H54 (cell line): ENCODE measurements at places on chromosomes 7 and 10.

GRCh38 chr10:13201132-13201531 is 33.0 kb downstream of the UCMA start:
- no peak for DNase-seq

GRCh38 chr7:40437498-40437897 is 302.7 kb downstream of the SUGCT start:
- peak; percentile 49 for DNase-seq

DNA sequence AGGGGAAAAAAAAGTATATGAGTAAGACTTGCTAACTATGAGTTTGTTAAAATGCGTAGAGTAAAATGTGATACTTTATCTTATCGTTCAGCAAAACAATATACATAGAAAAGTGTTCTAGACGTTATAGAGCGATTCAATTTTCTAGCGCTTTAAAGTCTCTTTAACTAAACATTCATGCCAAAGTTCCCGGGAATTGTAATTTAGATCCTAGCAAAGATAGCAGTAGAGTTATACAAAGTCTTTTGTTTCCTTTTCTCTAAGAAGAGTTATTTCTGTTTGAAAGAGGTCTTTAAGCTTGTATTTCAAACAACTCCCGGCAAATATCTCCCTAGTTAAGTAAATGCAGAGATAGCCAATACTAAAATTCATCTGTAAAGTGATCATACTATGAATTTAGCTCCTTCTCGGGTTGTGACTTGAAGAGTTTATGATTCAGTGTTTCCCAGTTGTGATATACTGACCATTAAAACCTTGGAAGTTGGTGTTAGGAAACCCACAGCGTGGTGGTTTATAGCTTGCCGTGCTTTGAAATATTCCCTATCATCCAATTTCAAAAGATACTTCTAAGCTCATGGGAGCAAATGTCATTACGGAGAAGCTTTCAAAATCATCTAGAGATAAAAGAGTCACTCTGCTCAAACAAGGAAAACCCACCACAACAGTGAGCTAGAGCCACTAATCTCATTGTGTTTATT is 171.7 kb downstream of the CSTF2T start:
- no peak for DNase-seq

DNA sequence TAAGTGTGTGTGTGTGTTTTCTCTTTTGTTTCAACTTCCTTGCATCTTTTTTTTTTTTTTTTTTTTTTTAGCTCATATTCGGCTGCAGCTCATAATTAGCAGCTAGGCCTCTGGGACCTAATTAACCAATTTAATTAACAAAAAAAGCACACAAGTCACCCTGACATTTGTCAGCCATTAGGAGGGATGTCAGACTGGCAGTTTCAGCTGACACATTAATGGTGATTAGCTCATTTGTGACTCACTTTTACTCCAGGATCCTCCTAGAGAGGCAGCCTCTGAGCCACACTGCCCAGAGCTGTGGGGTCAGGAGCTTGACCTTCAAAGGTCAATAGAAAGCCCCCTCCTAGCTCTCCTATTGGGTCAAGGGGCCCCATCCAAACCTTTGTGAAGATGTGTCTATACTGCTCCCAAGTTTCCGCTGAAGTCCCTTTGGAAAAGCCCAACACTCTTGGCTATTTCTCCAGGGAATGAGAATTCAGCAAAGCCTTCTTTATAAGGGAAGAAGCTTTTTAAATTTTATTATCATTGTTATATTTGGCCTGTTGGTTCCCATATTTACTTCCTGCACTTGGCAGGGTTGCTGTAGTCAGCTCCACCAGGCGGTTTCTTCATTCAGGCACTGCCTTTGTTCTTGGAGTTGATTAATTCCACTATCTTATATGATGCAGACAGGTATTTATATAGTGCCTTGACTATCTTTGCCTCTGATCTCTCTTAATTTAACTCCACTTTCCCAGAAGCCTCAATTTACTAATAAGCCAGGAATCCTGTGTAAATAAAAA is 109.5 kb upstream of the HABP2 start:
- no peak for DNase-seq

GRCh38 chr10:98586096-98586495 is 139.4 kb upstream of the HPS1 start:
- DNase-seq: no peak

DNA sequence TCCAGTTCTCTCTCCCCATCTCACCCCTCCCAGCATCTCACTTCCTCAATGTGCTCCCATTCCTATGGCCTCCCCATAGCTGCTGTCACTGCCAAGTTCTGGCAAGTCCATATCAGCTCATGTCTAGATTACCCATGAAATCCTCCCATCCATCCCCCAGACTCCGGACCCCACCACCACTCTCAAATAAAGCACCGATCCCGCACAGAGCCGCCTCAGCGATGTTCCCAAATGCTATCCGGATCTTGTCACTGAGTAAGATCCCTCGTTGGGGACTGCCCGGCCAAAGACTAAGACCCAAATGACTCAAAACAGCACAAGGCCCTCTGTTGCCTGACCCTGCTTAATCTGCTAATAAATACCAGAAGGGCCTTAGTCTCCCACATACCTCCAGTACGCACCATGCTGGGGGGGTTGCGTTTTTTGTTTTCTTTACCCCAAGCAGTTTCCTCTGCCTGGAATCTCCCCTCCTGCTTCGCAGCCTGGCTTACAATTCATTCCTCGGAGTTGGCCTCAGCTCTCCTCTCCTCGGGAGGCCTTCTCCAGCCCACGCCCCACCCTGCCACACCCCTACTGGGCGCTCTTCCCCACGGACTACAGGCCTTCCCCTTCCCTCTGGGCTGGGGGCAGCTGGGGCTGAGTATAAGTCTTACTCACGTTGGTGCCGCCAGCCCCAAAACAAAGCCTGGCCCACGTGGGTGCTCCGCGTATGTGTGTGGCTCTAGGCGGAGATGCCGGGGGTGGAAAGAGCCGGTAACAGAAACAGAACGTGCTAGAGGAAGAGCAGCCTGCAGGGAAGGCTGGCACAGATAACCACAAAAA is 1.8 kb upstream of the DUSP5 start:
- peak; percentile 83 for DNase-seq

DNA sequence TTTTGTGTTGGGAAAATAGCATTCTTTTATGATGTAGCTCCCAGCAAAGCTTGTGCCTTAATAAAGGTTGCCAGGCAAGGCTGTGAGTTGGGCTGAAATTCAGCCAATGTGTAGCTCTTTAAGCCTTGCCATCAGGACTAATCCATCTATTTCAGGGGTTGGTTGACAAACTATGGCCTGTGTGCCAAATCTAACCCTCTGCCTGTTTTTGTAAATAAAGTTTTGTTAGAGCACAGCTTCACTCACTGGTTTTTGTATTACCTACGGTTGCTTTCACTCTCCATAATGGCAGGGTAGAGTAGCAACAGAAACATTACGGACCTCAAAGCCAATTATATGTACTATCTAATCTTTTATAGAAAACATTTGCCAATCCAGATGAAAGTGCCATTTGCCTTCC is 638.1 kb upstream of the POT1 start:
- DNase-seq: no peak

GRCh38 chr7:81330108-81330507 is 411.3 kb upstream of the SEMA3C start:
- DNase-seq: no peak

DNA sequence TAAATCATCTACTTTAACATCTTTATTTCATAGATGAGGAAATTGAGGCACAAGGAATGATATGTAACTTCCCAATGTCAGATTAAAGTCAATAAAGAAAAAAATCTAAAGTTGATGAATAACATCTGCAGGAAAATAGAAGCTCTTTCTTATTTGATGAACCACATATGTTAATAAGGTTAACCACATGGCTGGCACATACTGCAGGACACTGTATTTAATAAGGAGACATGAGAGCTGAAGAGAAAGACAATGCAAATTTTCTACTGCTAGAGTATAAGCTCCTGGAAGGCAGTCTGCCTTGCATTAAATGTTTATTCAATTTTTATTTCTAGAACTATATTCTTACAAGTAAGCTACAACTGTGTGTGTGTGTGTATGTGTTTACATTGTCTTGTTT is 4.4 kb downstream of the RAB11FIP2 start:
- DNase-seq: no peak

- DNase-seq: no peak
Measured at GRCh38 chr7:157553256-157553655, 216.5 kb downstream of the DNAJB6 start.

DNA sequence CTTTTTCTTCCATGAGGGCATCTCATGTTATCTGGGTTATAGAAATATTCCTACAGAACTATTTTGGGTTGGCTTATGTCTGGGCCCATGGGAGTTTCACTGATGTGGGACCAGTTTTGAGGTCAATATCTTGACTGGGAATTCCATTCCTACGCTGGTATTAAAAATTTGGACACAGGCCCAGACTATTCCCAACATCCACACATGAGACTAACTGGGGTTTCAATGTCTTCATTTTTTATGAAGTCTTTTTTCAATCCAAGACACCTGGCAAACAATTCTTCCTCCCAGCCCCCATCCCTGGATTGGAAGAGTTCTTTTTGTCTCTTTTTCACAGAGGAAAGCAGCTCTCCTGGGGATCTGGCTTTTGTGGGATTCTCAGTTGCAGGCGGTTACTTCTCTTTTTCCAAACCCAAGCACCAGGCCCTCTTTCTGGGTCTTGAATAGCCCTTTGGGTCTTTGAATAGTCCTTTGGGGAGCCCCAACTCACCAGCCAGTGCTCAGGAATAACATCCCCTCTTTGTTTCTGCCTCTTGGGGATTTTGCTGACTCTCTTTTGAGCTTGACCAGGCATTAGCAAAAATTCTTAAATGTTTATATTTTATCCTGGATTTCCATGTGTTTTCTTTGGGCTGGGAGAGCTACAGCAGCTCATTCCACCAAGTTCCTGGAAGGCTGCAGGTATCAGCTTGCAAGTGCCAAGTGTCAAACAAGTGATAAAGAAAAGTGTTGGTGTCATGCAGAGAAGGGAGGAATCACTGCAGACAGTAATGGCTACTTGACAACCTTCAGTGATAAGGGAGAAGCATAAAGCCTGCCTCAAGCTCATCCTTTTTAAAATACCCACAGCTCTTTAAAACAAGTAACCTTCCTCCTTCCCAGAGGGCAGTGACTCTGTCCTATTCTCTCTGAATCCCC is 234.3 kb downstream of the ADAM12 start:
- DNase-seq: no peak

DNA sequence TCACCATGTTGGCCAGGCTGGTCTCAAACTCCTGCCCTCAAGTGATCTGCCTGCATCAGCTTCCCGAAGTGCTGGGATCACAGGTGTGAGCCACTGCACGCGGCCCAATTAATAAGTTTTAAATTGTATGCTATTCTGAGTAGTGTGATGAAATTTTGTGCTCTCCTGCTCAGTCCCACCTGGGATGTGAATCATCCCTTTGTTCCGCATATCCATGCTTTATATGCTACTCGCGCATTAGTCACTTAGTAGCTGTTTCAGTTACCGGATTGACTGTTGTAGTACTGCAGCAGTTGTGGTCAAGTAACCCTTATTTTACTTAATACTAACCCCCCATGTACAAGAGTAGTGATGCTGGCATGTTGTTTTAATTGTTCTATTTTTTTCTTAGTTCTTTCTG is 47.3 kb upstream of the OIT3 start:
- peak; percentile 67 for DNase-seq

DNA sequence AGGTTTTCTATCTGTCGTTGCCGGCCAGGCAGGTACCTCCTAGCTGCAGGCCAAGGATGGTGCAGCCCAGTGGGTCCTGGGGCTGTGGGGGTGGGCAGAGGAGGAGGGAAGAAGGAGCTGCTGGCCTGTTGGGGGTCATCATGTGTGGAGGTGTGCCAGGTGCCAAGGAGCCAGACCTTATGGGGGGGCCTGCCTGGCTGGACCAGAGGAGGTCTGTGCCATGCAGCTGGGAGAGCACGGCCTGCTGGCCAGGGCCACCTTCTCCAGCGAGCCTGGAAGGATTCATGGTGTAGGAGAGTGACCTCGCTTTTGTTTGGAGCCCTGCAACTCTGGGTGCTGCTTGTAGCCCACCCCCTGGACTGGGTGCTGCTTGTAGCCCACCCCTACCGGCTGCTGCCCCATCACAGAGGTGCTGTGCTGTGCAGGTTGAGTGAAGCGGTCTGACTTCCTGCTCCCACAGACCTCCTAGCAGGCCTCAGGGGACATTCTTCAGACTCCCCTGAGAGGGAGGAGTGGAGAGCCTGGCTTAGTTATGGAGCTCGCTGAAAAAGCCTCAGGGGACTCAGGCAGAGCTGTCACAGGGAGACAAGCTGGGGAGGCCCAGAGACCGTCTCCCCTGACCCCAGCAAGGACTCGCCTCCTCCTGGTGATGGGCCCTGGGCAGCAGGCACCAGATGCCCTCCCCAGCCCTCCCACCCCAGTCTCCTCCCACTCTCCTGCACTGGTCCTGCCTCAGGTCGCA is 67.7 kb upstream of the AQP1 start:
- DNase-seq: no peak

DNA sequence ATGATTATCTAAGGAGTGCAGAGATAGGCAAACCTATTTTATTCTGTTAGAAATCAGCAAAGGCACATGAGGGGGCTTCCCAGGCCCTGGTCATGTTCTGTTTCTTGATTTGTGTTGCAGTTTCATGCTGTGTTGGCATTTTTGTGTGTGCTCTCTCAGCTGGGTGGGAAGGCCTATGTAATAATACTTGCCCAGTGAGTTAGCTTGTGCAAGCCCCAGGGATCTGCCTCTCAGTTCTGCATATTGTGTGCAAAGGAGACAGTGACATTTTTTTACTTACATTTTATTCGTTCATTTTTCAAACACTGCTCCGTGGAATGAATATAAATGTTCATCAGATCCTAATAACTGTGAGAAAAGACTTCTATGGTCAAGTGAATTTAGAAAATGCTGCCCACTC is 119.0 kb downstream of the VWC2 start:
- DNase-seq: no peak

DNA sequence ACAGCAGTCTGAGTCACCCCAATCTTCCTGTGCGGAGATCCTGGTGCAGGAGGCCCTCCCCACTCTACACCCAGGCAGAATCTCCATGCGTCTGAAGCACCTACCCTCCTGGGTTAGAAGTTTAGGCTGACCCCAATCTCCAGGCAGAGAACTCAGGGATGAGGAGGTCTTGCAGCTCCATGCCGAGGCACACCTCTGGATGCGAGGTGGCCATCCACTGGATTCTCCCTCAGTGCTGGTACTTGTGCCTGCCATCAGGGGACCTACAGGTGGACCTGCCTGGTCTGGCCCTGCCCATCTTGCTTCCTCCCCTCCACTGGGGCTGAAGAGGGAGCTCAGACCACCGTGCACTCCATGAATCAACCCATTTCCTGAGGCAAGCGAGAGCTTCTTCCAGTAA is 28.8 kb upstream of the AMPH start:
- DNase-seq: no peak

DNA sequence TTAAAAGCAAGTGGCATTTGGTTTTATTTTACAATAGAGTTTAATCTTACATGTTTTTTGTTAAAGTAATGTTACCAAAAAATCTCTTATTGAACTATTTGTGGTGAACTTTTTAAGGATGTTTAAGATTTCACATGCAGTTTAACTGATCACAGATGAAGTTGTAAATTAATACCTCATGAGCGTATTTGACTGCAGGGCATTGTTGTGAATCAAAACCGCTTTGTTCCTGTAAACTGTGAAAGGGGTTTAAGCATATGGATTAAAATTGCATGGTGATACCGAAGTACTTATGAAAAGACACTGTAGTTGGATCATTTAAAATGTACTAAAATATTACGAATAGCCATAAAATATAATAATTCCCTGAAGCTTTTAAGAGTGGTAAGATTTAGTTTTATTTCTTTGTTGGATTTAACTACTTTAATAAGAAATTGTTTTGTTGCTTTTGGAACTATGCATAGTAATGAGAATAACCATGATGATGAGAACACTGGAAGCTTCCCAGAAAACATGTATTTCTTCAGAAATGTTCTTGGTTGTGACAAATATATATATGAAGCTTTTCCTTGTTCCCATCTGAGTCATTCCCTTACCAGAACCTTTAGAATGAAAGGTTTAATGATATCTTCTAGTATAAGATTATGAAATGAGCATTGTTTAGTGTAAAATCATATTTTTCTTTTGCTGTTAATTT is 131.3 kb downstream of the ADK start:
- no peak for DNase-seq
